Astrocyte (in vitro differentiated cells and primary cell): ENCODE measurements at places on chromosomes 7 and 10. TPM values are rescaled to one million over a fixed set of nuclear protein-coding genes. Genes with fewer than 3 reads are reported as not detected.

DNA sequence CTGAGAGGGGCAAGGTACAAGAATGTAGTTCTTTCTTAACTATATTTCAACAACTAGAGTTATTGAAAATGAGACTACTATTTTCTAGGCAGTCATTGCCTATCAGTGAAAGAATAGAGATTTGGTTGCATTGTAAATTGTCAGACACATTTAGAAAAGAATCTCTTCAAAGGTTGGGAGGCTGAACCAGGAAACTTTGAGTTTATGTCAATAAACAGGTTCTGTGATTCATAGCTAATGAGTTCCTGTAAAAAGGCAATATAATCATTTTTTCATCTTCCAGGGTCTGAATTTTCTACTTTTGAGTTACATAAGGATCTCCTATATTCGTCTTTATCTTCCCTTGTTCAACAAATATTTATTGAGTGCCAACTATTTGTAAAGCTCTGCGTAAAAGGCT lies 47.1 kb downstream of the MAGI2 start:
- no peak overlapping the region for H3K27ac ChIP-seq
- no peaks in the 10 kb centered on the region for H3K4me1 ChIP-seq
- no peaks in the 10 kb centered on the region for H3K36me3 ChIP-seq
- no peaks in the 10 kb centered on the region for H3K27me3 ChIP-seq
- H3K4me3 ChIP-seq = no peak overlapping the region
- DNase-seq = no peak

- DNase-seq = no peak
- no peak overlapping the region for H3K27ac ChIP-seq
- no peaks in the 10 kb centered on the region for H3K36me3 ChIP-seq
- no peaks in the 10 kb centered on the region for H3K27me3 ChIP-seq
These were observed 120.8 kb upstream of the SEC61G start for GRCh38 chr7:54879776-54880175.

DNA sequence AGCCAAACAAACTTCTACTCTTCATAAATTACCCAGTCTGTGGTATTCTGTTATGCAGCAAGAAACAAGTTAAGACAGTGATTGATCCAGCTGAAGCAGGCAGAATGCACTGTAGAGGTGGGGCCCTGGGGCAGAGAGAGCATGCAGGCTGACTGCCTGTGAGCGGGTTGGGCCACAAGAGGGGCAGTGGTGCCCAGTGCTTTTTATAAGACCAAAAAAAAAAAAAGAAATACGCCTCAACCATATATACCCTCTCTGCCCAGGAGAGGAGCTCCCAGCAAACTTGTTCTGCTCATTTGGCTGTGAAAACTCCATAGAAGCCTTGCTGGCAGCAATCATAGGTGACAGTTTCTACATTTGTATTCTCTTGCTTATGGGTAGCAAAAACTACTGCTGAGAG lies 104.7 kb downstream of the SORBS1 start:
- no peak for DNase-seq
- H3K27me3 ChIP-seq = no peaks in the 10 kb centered on the region
- no peaks in the 10 kb centered on the region for H3K36me3 ChIP-seq
- peaks cover 4% of the 10 kb centered on the region for H3K4me1 ChIP-seq

Gene GPER1
- 13.7 and 17.4 TPM in 2 replicates for total RNA-seq

Gene CARD11
- 6.6 and 9.5 TPM in 2 replicates for total RNA-seq

Gene HOGA1
- total RNA-seq = 0.23 and 0.31 TPM in 2 replicates
